Femur (tissue), 1 donor: ENCODE measurements at places on chromosomes 12 and 14.

DNA sequence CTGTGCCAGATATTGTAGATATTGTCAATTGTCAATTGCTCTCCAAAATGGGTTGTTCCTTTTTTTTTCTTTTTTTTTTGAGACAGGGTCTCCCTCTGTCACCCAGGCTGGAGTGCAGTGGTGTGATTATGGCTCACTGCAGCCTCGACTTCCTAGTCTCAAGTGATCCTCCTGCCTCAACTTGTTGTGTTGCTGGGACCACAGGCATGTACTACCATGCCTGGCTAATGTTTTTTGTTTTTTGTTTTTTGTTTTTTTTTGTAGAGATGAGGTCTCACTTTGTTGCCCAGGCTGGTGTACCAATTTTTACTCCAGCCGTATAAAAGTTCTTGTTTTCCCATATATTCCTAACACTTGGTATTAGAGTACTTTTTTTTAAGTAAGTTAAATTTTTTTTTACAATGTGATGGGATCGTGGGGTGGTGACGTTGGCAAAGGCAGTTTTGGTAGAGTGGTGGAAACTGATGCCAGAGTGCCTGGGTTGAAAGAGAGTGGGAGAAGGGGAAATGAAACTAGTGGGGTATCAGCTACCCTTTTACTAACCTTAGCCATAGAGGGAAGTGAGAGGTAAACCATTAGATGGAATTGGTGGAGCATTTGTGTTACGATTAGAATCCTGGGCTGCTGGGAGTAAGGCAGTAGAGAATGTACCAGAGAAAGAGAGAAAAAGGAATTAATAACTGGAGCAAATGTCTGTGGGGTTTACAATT is 33.0 kb upstream of the CFAP54 start:
- DNase-seq, result no peak

DNA sequence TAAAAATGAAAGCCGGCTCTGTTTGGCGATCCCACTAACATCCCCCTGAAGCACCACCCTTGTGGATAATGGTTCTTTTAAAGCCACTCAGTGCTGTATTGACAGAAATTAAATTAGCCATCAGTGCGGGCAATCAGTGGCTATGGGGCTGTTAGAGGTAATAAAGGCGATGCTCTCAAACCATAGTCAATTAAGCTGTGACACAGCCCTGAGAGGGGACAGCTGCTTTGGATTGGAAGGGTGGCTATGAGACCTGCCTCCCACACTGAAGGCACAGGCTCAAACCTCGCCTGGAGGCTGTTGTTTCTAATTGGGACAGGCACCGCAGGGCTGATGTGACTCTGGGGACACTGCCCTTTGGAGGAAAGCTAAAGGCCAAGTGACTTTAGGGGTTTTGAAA is 562.2 kb downstream of the VRK1 start:
- no peak for DNase-seq

DNA sequence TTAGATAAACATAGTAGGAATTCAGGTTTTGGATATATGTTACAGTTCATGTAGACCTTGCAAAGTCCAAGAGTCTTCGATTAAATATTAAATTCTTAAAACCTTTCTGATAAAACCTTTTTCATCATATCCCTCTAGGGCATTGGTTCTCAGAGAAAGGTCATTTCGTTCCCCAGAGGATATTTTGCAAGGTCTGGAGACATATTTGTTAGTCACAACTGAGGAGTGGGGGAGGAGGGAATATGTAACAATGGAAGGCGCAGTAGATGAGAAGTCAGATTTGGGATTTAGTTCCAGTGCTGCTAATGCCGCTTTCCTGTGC is 5.3 kb downstream of the TMEM253 start:
- no peak for DNase-seq

DNA sequence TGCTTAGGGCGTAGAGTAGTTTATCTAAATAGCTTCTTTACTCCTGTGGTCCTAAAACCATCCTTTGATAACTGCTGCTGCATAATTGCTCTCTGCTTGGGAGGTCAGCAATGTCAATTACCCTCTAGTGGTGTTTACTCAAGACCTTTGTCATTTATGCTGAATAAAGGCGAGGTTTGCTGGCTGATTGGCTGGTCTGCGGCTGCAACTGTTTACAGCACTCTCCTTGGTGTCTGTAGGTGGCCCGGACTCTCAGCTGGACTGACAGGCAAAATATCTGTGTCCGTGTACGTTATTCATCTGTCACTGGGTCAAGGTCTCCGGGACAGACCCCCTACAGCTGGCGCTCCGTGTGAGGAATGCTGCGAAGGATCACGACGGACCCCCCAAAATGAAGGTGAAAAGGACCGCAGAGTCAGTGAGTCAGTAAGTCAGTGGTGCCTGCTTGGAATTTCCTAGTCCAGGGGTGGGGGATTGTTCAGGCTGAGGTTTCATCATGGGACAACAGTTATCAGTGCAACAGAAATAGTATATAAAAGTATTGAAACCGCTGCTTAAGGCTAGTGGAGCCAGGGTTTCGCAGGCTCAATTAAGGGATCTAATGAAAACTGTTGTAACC is 253.3 kb upstream of the DIO2 start:
- DNase-seq, result no peak

DNA sequence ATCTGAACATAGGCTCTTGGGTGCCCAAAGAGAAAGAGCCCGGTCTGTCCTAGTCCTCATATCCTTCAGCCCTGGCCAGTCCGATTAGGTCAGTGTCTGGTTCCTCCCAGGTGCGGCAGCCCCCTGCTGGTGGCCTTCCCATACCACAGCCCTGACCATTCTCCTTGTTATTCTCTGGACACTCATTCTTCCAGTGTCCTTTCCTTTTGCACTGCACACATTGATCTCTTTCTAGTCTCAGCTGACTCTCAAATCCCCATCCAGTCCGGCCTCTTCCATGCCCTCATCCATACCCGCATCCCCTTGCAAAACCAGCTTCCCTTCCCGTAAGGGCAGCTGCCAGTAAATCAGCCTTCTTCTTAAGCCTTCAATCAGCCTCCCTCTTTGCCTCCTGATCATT is 1316.3 kb downstream of the TMEM121 start:
- no peak for DNase-seq

DNA sequence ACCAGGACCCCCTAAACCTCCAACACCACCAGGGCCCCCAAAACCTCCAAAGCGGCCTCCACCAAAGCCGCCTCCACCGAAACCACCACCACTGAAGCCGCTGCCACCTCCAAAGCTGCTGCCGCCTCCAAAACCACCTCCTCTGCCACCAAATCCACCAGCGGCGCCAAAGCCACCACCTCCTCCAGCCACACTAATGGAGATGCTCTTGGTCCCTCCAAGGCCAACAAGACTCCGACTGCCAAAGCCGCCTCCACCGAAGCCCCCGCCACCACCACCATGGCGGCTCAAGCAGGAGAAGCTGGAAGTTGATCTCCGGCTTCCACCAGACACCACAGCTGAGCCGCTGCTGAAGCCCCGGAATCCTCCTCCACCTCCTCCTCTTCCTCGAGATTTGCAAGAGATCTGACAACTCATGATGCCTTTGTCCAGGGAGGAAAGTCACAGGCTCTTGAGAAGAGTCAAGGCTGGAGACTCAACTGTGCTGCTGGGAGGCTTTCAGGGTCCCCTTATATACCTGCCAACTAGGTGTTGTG is at the start of gene KRT2:
Gene KRT2 (minus strand): TSS at position 486 of the 536 bp plus-strand sequence. CDS start 69 bp downstream, at position 417.
- DNase-seq, result no peak

- no peak for DNase-seq
Observed at GRCh38 chr12:5220099-5220498, 176.4 kb downstream of the KCNA5 start.

- no peak for DNase-seq
Observed at GRCh38 chr14:78690836-78691235, 520.7 kb downstream of the NRXN3 start.

- no peak for DNase-seq
Observed at GRCh38 chr14:34181338-34181737, 230.5 kb upstream of the EGLN3 start.
